ENCODE measurements at places on chromosomes 1 and 21.

GRCh38 chr1:118751166-118751565 lies 237.0 kb downstream of the TBX15 start:
- no peak for DNase-seq

GRCh38 chr1:227841096-227841495 lies 25.6 kb downstream of the PRSS38 start:
- DNase-seq: no peak

GRCh38 chr1:184851822-184852746 lies 97.4 kb upstream of the EDEM3 start:
- DNase-seq: no peak

- DNase-seq: no peak
These were observed 100.8 kb upstream of the SAMSN1 start for GRCh38 chr21:14646893-14647292.

DNA sequence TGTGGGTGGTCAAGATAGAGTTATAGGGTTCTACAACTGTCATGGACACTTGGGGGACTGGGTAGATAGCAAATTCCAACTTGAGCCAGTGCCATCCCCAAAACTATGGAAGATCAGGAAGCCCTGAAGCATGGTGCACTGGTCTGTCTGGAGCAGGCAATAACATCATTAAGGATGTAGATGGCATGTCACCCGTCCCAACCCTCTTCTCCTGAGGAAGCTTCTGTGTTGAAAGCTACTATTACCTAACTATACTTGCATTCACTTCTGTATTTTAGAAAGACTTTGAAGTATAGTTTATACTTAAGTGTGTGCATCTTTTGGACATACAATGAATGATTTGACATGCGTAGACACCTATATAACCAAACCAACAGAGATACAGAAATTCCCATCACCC lies 32.9 kb downstream of the RABIF start:
- DNase-seq: no peak

GRCh38 chr1:204591473-204592090 lies 75.4 kb downstream of the MDM4 start:
- no peak for DNase-seq
